NCI-H1436 (cell line): ENCODE measurements at places on chromosomes 16 and 17.
A peak's percentile ranks its signal among the peaks of the same experiment; 100 is the strongest.

DNA sequence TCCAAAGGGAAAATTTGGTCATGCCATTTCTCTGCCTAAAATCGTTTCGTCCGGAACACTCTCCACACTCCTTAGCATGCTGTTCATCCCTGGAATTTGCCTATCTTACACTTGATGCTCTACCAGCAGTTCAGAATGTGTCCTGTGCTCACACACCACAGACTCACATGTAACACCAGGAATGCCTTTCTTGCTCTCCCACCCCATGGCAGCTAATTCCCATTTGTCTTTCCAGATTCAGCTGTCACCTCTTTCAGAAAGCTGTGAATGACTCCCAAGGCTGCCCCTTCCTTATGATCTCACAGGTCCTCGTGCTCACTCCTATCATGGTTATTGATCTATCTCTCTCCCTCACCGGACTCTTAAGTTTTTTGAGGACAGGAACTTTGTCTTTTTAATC is 38.1 kb downstream of the HYDIN start:
- no peak for DNase-seq

DNA sequence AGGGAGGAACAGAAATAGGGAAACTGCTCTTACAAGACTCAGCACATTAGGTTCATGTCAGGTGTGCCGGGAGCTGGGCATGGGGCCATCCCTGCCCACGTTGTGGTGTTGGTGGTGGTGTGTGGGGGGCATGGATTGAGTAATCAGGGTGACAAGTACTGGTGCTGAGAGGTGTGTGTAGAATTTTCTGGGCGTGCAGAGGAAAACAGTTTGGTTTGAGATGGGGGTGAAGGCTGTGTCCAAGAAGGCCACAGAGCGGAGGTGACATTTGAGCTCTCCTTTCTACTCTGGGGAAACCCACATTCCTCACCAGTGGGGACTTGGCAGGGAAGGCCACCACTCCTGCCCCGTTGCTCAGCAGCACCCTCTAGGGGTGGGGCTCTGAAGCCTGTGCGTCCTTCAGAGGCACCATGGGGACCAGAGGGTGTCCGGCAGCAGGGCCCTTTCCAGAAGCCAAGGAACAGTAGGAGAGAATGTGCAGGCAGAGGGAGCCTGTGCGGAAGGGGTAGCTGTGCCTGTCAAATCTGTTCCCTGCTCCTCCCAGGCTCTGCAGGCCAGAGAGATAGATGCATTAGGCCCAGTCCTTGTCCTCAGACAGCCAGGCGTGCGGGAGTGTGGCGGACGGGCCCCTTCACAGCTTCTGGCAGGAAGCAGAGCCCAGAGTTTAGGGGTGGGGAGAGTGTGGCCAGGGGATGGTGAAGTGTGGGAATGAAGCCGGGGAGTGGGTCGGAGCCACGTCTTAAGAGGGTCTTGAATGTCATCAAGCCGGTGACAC is 48.7 kb upstream of the GSE1 start:
- DNase-seq: no peak

DNA sequence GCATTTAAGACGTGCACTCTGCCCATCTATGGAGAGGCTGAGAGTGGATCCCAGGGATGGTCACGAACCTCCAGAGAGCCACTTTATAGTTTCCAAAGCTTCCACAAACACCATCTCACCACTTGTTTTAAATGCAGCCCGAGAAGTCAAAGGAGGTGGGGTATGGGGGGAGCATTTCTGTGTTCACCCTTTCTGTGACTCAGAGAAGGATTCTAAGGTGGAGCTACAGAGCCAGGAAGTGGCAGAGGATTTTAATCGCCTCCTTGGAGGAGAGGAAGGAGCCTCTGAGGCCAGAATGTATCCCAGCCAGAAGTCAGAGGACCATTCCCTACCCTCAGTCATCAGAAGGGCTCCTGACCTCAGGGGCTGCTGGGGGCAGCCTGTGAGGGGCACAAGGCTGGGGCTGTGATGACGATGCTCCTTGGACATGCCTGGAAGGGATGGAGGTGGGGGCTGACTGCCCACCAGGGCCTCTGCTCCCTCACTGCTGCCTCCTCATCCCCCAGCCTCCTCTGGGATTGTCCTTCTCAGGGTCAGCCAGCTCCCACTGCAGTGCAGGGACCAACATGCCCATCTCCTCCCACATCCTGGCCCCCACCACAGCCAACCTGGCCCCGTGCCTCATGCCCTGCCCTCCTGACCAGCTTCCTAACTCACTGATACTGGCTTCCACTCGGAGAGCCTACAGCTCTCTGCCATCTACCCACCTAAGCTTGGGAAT is 2.8 kb downstream of the XYLT2 start:
- no peak for DNase-seq

- DNase-seq: peak; percentile 48
These were observed 3.5 kb downstream of the CACNG4 start for GRCh38 chr17:66967837-66968543.

DNA sequence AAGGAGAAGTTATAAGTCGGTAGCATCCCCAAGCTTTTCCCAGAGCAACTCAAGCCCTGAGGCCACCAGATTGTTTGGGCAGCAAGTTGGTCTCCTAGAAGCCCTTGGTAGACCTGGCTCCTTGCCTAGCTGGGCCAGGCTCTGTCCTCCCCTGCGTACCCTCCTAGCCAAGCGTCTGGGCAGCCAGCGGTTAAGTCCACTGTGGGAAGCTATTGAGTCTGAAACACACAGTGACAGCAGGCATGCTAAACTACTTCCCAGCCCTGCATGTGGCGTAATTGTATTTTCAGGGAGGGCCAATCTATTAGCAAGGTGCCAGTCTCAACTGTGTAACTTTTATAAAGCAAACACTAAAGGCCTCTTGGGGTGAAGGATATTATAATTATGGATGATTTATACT is 419.1 kb upstream of the RBFOX1 start:
- DNase-seq: no peak

DNA sequence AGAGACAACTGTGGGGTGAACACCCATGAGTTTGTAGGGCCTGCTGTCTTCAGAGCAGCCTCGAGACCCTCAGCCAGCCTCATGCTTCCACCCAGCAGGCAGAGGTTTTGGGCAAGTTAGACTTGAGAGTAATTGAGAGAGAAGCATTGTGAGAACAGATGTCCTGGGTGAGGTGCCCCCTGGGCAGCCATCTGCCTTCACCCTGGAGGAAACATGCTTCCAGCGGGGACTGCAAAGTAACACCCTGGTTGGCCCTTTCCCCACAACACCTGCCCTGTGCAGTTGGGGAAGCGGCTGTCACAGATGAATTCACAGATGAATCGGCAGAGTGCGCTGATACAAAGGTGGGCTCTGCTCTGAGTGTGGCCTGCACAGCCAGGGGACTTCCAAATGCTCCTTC is 23.4 kb downstream of the ATPAF2 start:
- no peak for DNase-seq

- no peak for DNase-seq
These were observed 175.9 kb downstream of the SEC14L1 start for GRCh38 chr17:77316651-77317050.

DNA sequence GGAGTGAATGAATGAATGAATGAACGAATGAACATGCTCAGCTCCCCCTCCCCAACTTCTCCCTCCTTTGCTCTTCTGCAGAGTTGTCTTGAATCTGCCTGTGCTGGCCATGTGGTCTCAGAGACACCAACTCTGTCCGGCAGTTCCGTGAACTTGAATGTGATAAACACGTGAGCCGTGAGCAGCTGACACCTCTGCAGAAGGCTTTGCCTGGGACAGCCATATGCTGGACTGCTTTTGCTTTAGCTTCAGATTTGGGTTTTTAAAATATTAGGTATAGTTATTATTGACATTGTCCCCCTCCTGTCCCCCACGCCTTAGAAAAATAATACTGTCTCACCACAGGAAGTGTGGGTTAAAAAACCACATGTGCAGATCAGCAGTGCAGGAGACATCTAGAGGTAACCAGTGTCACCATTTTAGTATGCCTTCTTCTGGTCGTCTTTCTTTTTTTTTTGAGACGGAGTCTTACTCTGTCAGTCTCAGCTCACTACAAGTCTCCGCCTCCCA is 83.8 kb downstream of the ABCC1 start:
- no peak for DNase-seq

DNA sequence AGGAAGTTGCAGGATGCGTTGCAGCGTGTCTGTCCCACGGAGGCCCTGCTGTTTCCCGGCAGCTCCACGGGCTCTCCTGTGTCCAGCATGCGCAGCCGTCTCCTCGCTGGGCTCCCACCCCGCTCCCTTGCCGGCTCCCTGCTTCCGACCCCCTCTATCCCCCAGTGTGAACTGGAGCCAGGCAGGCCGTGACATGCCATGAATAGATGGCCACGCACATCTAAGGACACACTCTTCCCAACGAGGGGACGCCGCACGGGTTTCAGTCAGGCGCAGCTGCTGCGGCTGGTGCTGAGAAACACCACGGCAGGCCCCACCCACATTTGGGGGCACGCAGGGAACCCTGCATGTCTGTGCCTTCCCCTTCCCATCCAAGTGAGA is 9.2 kb upstream of the HEXD start:
- DNase-seq: no peak

DNA sequence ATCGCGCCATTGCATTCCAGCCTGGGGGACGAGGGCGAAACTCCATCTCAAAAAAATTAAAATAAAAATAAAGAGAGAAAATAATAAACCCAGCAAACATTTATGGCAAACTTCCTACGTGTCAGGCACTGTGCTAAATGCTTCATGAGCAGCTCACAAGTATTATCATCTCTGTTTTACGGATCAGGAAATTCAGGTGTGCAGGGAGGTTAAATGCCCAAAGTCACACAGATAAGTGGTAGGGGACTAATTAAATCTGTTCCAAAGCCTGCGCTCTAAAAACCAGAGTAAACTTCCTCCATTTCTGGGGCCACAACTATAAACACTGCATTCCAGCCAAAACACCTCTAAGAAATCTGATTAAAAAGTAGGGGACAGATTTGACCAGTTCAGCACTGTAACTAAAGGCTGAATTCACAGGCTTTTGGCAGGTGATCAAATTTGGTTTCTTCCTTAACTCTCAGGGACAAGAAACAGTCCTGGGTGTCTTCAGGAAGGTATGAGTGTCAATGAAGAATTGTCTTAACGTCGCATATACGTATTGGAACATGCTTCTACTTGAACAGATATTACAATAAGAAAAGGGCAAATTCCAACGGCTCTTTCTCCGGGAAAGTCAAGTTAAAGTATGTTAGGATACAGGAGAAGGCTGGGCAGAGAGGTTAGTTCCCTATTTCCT is 996 bp downstream of the STRADA start:
- DNase-seq: no peak
